Activated T-cell treated with anti-CD3 and anti-CD28 coated beads, Interleukin-2, amount 50 U/mL, for 48 hours (primary cell): ENCODE measurements at places on chromosomes 3 and 15.

DNA sequence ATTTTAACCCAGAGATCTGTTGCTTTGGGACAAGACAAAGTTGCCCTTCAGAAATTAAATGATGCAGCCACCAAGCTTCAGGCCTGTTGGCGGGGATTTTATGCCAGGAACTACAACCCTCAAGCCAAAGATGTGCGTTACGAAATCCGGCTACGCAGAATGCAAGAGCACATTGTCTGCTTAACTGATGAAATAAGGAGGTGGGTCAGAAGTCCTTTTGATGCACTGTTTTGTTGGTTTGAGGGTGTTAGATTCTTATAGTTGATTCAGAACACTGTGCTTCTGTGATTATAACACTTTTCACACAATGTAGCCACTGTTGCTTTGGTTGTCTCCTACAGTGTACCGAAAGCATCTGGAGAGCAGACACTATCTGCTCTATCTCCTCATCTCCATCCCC is 20.8 kb upstream of the NXPE3 start:
- DNase-seq: no peak

DNA sequence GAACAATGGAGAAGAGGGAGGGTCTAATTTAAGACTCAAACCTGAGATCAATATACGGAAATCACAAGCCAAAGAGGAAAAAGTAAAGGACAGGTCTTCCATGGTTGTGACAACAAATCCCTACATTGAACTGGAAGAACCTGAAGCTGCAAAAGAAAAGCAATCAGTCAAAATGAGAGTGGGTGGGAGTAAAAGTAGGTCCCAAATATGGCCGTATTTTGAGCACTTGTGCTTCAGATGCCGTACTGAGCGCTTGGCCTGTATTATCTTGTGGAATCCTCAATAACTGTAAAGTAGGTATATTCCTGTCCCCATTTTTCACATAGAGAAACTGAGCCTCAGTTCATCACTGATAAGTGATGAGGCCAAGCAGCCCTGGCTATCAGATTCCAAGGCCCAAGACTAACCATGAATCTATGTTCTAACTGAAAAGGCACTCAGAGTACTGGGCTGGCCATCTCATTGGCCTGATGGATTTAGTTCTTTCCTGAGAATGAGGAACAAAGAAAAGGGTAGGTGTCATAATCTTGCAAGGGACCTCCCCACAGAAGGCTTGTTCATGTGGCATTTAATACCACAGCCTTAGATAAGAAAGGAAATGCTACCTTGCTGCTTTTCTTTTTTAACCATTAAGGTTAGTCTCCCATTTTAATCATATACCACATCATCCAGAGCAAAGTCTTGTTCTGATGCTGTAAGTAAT is 52.5 kb downstream of the LRRN1 start:
- DNase-seq: no peak

- DNase-seq: no peak
Observed at GRCh38 chr15:80988148-80988796, 1.3 kb downstream of the MESD start.

GRCh38 chr3:5520237-5520636 is 332.7 kb downstream of the EDEM1 start:
- no peak for DNase-seq

GRCh38 chr3:197518881-197519421 is 36.8 kb downstream of the BDH1 start:
- DNase-seq: peak; percentile 27

DNA sequence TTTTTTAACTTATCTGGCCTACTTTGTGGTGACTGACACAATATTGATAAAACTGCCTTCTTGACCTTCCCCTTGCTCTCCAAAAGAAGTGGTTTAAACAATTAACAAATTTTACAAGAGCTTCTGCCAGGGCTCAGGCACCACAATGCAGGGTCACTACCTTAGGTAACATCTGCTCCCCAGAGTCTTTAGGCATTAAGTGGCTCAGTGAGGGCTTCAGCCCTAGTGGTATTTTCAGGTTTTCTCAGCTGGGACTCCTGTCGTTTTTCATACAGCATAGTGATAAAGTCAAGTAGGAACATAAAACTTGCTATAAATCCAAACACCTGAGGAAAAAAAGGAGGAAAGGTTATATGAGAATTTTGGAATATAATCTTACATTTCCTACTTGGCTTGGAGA is 18.9 kb downstream of the CMTM6 start:
- DNase-seq: no peak

DNA sequence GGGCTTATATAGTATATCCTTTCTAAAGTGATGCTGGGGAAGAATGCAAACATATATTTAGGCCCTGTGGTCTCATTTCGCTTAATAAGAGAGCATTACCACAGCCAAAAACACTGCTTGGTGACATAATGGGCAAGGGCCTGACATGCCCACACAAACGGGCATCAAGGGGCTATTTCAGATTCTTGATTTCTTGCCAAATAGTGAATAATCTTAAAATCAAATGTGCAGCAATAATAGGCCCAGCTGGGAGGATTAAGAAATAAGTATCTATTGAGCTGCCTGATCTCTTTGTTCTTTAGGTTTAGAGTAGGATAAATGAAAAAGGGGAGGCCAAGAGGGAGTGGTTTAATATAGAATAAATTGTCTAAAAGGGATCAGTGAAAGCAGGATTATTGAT is 241.0 kb upstream of the GBE1 start:
- DNase-seq: no peak

DNA sequence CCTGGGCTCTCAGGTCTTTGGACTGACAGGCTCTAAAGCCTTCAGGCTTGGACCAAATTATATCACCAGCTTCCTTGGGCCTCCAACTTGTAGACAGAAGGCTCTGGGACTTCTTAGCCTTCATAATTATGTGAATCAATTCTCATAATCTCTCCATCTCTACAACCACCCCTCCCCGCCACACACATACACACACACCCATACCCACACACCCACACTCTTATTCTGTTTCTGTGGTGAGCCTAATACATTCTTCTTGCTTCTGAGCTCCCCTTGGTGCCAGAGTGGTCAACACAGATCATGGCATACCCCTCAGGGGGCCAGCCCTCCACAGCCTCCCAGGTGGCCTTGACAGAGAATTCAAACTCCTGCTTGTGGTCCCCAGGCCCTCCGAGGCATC is 5.6 kb upstream of the NUP210 start:
- DNase-seq: no peak

DNA sequence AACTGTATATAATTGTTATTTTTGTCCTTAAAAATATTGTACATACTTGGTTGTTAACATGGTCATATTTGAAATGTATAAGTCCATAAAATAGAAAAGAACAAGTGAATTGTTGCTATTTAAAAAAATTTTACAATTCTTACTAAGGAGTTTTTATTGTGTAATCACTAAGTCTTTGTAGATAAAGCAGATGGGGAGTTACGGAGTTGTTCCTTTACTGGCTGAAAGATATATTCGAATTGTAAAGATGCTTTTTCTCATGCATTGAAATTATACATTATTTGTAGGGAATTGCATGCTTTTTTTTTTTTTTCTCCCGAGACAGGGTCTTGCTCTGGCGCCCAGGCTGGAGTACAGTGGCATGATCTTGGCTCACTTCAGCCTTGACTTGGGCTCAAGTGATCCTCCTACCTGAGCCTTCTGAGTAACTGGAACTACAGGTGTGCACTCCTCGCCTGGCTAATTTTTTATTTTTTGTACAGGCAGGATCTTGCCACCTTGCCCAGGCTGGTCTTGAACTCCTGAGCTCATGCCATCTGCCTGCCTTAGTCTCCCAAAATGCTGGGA is 10.7 kb downstream of the NFKBIZ start:
- DNase-seq: no peak

- DNase-seq: no peak
Observed at GRCh38 chr15:28959326-28959725, 73.6 kb downstream of the APBA2 start.

GRCh38 chr3:159904911-159905310 is 83.7 kb upstream of the IL12A start:
- no peak for DNase-seq

DNA sequence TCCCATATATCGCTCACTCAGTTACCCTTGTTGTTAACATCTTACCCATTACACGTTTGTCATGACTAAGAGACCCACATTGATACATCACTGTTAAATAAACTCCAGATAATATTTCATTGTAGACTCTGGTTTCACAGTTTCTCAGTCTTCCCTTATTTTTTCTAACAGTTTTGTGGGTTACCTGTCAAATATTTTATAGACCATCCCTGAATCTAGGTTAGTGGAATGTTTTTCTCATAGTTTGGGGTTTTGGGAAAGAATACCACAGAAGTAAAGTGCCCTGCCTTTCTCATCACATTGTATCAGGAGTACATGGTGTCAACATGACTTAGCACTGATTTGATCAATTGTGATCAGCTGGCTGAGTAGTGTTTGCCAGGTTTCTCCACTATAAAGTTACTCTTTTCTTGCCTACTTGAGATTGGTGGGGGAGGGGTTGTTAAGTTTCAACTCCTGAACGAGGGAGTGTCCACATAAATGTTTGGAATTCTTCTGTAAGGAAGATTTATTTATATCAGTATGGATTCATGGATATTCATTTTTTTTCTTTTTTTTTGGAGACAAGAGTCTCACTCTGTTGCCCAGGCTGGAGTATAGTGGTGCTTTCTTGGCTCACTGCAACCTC is 25.9 kb downstream of the RNF111 start:
- no peak for DNase-seq

DNA sequence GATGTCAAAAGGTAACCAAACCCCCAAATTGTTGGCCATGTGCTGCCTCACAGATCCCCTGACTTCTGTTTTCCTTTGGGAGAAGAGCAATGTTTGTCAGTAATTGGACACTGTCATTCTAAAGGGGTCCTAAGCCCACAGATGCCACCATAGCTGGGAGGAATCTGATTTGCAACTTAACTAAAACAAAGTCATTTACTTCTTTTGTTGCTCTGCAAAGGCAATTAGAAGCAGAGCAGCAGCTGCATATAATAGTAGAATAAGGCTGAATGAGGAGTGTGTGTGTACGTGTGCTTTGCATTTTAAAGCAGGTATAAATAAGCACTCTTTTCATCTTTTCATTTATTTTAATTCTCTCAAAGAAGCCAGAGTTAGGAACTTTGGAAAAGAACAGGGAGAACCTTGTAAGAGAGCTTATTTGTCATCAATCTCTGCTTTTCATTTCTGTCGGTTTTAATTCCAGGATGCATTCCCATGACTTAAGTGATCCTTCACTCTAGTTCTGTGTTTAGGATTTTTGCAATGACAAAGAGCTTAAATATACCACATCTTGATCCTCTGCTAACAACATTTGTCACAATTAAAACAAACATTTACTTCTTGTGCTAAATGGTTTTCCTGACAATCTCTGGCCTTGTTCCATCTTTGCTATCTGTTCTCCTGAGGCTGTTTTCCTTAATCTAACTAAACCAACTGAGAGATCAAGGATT is 530.2 kb upstream of the CBLB start:
- DNase-seq: no peak

GRCh38 chr3:18424213-18424728 is 868 bp downstream of the SATB1 start:
- peak; percentile 60 for DNase-seq
